ENCODE measurements at places on chromosomes 16 and 17. TPM values are rescaled to one million over a fixed set of nuclear protein-coding genes. Genes with fewer than 3 reads are reported as not detected.

DNA sequence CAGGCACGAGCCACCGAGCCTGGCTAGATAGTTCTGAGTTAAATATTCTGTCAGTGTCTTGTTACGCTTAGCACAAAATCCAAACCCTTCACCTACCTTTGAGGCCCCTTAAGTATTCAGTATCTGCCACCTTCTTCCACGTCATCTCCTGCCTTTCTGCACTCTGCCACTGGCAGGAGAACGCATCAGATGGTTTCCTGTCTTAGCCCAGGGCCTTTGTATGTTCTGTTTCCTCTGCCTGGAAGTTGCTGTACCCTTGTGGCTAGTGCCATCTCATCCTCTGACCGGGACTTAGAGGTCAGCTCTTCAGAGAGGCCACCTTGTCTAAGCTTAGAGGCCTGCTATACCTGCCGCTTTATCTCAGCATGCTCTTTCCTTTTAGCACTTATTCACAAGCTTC, 67.5 kb upstream of the LGALS9 start:
- no peak for DNase-seq

- DNase-seq = no peak
Measured at GRCh38 chr16:61263400-61263799, 772.8 kb downstream of the CDH8 start.

DNA sequence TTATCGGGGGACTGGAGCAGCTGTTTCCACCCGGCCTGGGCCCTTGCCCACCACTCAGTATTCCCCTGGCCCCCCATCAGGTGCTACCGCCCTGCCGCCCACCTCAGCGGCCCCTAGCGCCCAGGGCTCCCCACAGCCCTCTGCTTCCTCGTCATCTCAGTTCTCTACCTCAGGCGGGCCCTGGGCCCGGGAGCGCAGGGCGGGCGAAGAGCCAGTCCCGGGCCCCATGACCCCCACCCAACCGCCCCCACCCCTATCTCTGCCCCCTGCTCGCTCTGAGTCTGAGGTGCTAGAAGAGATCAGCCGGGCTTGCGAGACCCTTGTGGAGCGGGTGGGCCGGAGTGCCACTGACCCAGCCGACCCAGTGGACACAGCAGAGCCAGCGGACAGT, 6.1 kb upstream of the TMEM88 start:
- no peak for DNase-seq

DNA sequence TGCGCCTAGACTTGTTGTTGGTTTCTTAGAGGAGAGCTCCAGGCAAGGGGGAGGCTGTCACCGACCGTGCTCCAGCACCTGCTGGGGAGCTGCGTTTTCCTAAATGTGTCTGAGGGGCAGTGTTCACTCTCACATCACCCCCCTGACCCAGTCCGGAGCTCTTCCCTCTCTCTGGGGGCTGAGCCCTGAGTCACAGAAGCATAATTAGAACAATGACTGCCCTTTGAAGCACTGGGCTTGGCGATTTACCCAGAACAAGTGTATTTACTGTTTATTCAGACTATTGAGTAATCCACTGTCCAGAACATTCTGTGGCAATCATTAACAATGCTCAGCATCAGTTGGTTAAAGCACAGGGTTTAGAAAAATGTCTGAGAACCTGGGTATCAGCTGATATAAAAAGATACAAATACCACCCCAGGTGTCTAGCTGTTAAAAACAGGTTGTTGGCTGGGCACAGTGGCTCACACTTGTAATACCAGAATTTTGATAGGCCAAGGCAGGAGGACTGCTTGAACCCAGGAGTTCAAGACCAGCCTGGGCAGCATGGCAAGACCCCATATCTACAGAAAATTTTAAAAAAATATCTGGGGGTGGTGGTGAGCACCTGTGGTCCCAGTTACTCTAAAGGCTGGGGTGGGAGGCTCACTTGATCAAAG, 8.1 kb downstream of the CES4A start:
- no peak for DNase-seq

GRCh38 chr16:17476414-17477259, 5.9 kb upstream of the XYLT1 start:
- peak; percentile 63 for DNase-seq

GRCh38 chr16:84072014-84072413, 29.4 kb upstream of the SLC38A8 start:
- no peak for DNase-seq

DNA sequence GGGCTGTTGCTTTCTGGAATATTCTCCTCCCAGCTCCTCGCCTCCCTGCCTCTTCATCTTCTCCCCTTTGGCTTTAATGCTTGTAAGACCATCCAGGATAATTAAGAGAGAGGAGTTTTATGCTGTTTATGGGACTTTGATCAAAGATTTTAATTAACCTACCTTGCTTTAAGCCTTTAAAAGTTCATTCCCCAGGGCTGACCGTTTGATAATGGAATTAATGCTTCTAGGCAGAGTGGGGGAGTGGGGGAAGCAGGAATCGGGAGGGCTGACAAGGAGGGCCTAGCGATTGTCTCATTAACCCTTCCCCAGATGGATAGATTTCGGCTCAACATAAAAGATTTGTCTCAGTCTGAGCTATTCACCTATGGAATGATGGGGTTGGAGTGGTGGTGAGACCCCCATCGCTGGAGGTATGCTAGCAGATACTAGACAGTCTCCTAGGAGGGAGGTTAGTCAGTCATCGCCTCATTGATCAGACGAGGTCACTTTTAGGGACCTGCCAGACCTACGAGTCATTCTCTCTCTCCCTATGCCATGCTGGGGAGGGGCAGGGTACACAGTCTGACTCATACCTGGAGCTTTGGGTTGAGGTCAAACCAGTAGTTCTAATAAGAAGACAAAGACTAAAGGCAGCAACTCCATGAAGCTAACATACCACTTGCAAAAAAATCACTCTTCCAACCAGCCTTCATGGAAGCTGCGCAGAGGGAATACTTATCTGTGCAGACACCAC, 236.6 kb upstream of the NLRP1 start:
- DNase-seq = no peak

- DNase-seq = no peak
Measured at GRCh38 chr16:79532785-79533184, 67.8 kb downstream of the MAF start.

Gene TRAPPC1
- 129 TPM for total RNA-seq
